ENCODE measurements at places on chromosomes 2 and 18.
A peak's percentile ranks its signal among the peaks of the same experiment; 100 is the strongest.

DNA sequence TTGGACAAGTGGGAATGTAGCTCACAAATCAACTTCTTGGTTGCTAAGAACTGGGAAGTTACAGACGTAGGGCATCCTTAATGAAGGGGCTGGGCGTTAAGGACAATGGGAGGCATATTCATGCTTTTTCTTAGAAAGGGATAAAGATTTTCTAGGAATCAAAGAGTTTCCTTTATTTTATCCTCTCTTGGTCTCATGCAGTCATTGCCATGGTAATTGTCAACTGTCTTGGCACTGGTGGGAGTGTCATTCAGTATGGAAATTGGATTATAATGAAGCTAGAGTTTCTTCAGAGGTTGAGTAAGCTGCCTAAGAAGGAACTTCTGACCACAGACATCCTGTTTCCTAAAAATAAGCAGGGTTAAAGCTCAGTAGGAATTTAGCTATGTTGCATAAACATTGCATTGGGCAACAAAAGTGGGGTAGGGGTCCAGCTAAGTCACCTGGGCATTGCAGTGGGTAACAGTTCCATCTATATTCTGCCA lies 114.0 kb downstream of the LYPD6B start:
- no peak for DNase-seq

DNA sequence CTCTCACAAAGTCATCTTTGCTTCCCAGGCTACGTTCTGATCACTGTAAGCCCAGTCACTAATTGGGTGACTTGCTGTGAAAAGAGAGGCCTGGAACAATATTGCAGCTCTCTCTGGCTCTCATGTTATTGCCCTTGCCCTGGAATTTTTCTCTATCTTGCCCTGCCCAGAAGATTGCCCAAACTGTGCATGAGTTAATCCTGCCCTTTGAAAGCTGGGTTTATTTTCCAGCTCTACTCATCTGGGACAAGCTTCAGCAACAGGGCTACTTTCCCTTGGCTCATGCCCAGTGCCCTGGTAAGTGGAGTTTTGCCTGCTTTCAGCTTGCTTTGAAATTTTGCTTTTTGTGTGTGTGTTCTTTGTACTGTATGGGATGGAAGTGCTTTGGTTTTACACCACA lies 6.9 kb upstream of the EHBP1 start:
- no peak for DNase-seq

DNA sequence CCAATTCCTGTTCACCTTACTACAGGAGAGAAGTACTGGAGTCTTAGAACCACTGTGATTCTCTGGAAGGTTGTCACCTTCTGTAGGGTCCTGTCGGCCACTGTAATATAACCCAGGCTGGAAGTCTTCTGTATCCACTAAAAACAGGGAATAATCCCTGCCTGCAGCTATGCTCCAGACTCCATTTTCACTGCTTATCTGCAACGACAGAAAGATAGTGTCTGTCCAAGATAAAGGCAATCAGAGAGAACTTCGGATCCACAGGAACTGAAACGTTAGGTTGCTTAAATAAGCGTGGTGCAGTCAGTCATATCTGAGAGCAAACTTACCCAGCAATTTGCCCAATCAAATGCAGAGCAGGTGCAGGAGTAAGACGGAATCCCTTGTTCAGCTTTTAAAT lies 34.2 kb downstream of the ALS2 start:
- DNase-seq = no peak

DNA sequence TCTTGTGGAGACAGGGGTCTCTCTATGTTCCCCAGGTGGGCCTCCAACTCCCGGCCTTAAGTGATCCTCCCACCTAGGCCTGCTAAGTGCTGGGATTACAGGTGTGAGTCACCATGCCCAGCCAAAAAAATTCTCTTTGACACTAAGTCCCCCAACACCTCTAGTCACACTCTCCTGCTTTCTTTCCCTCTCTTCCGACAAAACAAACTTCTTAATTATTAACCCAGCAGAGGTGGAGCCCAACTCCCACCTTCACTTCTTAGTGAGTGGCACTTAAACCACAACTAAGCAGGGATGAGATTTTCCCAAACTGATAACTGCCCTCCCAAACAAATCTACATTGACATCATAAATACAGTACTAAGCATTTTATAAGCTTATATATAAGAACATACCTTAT lies 60.5 kb upstream of the PMAIP1 start:
- no peak for DNase-seq

DNA sequence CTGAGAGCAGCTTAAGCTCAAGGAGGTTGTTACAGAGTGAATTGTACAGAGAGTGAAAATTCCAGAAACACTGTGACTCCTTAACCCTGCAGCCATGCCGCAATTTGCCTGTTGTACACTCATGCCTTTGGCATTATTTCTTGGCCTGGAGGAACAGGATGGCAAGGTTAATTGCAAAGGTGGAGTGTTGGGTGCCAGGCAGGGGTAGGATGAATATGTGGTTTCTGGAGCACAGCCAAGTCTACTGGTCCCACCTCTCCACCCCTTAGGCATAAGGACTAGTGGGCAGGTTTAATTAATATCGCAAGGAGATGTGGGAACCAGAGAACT lies 250.2 kb downstream of the LRRTM1 start:
- DNase-seq = no peak

DNA sequence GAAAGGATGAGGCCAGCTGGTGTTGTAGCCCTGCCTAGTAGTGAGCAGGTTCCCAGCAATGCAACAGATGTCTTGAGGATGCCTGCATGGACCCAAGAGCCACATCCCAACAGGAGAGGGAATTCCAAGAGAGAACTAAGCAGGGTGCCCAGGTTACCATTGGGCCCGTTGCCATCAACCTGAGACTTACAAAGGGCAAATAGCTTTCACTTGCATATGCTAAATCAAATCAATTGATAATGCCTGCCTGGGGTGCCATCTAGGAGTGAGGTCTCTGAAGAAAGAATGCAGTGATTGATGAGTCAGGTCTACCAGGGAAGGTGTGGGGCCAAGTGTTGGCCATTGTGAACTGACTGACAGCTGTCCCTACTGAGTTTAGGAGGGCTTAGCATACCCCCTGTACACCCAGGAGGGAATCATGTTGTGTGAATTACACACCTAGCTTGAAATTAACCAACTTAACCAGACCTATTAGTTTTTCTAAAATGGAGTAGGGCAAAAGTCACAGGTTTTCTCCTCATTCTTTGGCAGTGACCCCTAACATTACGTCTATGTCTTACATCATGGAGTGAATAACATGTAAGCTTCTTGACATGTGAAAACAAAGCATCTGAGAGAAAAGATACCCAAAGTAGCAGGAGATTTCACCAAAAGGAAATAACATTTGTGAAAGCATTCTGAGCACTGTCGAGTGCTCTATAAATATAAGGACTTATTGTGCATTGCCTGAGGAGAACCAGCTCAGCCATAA lies 32.3 kb downstream of the FHOD3 start:
- no peak for DNase-seq

DNA sequence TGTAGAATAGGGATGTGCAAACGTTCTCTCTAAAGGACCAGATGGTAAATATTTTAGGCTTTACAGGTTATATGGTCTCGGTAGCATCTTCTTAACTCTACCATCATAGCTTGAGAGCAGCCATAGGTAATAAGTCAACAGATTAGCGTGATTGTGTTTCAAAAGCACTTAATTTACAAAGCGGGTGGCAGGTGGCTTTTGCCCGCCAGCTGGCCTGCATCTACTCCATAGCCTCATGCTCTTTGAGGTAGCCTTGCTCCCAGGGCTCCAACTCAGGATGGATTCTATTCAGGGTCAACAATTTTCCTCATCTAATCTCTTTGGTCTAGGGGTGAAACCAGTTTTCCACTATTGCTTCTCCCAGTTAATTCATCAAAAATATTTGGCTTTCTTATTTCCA lies 5.0 kb upstream of the ATP9B start:
- no peak for DNase-seq

GRCh38 chr2:5365871-5366461 lies 326.2 kb upstream of the SOX11 start:
- DNase-seq = peak; percentile 53

GRCh38 chr18:43627848-43628530 lies 350.7 kb upstream of the SYT4 start:
- no peak for DNase-seq

- DNase-seq = no peak
Measured at GRCh38 chr2:145287736-145288135, 767.8 kb upstream of the ZEB2 start.

GRCh38 chr2:239720361-239721360 lies 304.5 kb downstream of the NDUFA10 start:
- DNase-seq = no peak

GRCh38 chr2:39778233-39778632 lies 825 bp downstream of the THUMPD2 start:
- DNase-seq = peak; percentile 36

GRCh38 chr2:205755923-205756322 lies 73.6 kb downstream of the NRP2 start:
- DNase-seq = no peak

- no peak for DNase-seq
Measured at GRCh38 chr2:240557808-240558207, at the start of gene ANKMY1. ANKMY1 (minus strand) TSS chr2:240557988; CDS start chr2:240557335, 653 bp downstream.
